ENCODE measurements at places on chromosomes 7 and 10.

- DNase-seq = no peak
These were observed 42.0 kb upstream of the PCLO start for GRCh38 chr7:83204715-83205114.

GRCh38 chr10:119342335-119342734 is 135.0 kb downstream of the GRK5 start:
- DNase-seq = no peak

GRCh38 chr10:114874827-114875411 is 53.3 kb downstream of the FHIP2A start:
- DNase-seq = peak; percentile 77

GRCh38 chr10:27687326-27687725 is 58.3 kb downstream of the MKX start:
- no peak for DNase-seq

- DNase-seq = no peak
These were observed 22.0 kb upstream of the SLC26A4 start for GRCh38 chr7:107638594-107638993.

DNA sequence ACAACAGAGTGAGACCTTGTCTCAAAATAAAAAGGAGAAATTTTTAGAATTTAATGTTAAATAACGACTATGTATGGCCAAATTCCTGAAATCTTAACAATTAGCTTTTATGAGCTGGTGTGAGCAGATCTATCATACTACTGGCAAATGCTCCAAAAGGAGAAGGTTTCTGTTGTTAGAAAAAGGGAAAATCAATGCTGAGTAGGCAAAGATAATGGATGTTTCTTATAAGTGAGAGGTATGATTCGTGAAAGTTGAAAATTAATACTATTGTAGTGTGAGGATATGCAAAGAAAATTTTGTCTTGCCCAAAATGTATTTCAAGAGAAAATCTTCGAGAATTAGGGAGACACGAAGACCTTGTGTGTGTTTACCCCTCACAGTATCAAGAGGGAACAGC is 40.8 kb upstream of the CUL1 start:
- no peak for DNase-seq

DNA sequence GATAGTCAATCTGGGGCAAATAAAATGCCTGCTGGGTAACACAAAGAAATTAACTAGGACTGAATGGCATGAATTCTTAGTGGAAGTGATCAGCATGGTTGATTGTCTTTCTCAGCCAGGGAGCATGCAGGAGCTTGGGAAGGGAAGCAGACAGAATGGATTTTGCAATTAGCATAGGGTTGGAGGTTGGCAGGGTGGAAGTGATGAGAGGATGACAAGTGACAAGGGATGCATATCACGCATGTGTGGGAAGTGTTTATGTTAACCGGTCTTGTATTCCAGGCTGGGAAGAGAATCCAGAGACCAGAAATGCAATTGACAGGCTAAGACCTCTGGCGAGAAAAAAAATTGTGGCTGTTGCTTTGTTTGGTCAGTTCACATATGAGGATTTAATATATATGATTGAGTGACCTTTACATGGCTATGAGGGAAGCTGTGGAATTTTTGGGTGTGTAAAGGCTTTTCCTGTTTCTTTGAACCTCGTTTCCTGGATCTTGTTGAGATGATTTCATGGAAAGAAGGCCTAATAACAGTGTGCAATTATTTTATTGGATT is 8.3 kb downstream of the MDFIC start:
- peak; percentile 63 for DNase-seq

GRCh38 chr10:72020914-72021809 is 57.0 kb downstream of the CHST3 start:
- DNase-seq = no peak

DNA sequence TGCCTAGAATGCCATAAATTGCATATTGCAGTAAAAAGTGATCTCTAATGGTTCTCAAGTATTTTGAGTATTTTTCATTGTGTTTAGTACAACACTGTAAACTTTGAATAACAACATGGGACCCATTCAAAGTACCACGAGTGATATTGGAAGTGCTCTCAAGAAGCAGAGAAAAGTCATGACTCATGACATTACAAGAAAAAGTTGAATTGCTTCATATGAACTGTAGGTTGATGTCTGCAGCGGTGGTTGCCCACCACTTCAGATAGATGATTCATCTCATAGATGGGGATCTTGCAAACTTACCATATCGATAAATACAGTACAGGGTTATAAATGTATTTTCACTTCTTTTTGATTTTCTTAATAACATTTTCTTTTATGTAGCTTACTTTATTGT is 33.9 kb downstream of the ENTPD1 start:
- no peak for DNase-seq

- DNase-seq = no peak
These were observed 160.0 kb downstream of the HDAC9 start for GRCh38 chr7:18655506-18655905.

- DNase-seq = no peak
These were observed 136.3 kb downstream of the SORCS1 start for GRCh38 chr10:107028236-107028635.

- DNase-seq = peak; percentile 71
These were observed 68.5 kb upstream of the NFKB2 start for GRCh38 chr10:102327002-102327401.

- DNase-seq = no peak
These were observed 28.5 kb downstream of the NRBF2 start for GRCh38 chr10:63161592-63161991.

GRCh38 chr10:27794157-27794556 is 48.5 kb upstream of the MKX start:
- peak; percentile 16 for DNase-seq

DNA sequence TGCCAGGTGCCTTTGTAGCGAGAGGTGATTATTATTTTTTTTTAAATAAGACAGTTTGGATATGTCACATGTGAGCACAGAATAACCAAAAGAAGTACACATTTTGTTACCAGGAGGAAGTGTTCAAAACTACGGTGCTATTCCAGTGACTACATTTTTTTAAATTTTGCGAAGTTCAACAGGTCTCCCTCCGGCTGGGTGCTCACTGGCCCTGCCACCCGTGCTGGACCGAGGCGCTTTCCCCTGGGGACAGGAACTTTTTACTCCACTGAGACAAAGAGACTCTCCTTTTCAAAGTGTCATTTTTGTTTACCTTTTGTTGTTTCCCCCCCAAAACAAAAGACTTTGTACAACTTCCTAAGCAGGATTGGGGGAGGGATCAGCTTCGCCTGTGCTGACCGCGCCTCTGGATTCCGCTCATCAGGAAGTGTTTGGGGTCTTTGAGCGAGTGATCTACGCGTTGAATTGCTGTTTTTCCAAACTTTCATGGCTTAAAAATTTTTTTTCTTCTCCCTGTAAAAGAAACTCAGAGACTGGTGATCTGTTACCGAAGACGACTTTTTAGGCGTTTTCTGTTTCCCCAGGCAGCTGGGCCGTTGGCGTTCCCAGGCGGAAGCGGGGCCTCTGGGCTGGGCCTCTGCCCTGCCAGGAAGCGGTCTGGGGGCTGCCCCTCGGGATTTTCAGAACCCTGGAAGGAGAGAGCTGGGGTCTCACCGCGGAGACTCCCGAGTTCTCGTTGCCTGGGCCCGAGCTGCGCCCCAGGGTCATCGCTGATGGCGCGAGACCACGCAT is 7.2 kb downstream of the EN2 start:
- DNase-seq = peak; percentile 66

DNA sequence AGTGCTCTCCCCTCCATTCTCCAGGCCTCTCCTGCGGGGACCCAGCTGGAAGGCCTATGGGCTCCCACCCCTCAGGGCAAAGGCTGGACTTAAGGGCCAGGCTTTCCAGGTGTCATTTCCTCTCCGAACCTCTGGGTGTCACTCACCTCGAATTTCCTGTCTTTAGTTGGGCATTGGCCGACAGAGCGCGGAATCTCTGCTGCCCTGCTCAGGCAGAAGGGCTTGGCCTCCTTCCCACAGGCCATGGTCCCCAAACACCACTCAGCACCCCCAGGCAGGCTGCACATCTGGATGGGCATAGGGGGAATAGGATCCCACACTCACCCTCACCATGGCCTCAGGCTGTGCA is 212.9 kb downstream of the CCSER2 start:
- peak; percentile 60 for DNase-seq

DNA sequence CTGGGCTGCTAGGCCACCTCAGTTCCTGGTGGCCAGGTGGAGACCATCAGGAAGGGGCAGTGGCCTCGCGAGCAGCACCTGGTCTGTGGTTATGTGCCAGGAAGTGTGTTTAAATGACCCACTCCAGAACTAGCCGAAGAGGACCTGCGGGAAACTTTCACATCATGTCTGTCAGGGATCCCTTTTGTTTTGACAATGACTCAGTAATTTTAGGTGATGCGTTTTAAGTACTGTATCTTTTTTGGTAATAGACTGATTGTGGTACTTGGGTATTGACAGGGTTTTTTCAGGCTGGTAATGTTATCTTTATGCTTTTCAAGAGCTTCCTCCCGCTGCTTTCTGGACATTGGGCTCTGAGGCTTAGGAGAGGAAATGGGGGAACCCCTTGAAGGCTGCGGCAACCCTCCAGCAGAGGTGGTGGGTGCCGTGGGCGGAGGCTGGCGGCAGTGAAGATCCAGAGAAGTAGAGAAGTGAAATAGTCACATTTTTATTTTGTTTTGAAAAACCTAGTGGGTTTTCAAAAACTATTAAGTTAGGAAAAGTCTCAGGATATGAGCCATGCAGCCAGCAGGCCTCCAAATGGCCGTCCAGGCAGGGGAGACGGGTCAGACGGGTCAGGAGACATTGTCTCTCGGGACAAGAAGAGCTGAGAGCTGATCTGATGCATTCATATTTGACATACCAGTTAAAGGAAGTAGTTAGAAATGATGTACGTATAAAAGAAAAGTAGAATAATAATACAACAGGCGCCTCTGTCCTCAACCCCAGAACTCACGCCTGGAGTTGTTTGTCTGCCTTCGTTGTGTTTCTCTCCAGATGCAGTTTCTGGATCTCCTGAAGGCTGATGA is 27.7 kb downstream of the PPP2R2D start:
- DNase-seq = no peak

DNA sequence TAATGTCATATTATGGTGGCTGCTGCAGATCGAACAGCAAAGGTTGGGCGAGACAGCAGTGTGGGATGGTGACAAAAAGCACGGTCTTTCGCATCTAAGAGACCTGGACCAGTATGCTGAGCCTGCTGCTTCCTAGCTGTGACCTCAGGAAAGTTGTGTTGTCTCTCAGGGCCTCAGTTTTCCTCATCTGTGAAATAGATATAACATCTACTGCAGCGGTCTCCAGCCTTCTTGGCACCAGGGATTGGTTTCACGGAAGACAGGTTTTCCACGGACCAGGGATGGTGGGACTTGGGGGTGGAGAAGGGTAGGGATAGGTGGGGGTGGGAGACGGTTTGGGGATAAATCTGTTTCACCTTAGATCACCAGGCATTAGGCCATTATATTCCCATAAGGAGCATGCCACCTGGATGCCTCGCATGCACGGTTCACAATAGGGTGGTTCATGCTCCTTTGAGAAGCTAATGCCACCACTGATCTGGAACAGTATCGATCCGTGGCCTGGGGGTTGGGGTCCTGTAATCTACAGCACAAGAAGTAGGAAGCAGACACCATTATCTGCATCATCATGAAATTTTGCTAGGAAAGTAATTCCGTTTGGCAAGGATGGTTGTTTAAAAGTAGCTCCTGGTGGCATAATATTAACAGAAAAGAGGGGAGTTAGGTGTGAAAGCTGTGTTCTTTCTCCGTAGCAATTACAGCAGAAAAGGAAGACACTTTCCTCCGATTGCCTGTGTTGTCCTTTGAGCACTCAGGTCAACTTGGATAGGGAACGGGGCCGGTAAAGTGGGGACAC is 10.8 kb downstream of the KLF6 start:
- no peak for DNase-seq

GRCh38 chr7:141324870-141325269 is 226.3 kb upstream of the AGK start:
- peak; percentile 36 for DNase-seq

GRCh38 chr7:70113536-70113935 is 515.3 kb downstream of the AUTS2 start:
- no peak for DNase-seq

GRCh38 chr10:43782814-43783213 is 134.1 kb upstream of the ZNF32 start:
- DNase-seq = no peak

DNA sequence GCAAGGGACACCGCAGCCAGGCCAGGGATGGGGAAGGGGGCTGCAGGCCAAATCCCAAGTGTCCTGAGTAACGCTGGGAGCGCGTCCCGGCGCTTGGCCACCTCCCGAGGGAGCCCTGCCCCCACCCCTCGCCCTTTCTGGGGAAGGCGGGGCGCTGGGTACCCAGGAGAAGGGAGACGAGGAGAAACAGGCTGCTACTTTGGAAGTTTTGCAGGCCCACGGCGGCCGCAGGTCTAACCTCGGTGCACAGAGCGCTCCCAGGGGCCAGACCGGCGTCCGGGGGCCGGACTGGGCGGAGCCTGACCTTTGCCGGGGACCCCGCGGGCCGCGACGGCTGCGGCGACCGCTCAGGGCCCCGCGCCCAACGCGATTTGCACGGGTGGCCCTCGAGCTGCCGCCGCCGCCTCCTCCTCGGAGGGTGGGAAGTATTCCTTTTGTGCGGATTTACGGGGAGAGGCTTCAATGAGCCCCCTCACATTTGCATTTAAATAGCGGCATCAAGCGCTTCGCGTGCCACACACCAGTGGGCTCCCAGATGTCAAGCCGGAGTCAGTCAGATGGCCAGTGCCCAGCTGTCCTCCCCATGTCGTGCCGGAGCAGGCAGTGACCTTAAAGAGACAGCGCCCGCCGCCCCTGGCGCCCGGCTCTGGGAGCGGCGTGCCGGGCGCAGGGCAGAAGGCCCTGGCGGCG is 3.0 kb upstream of the EBF3 start:
- DNase-seq = peak; percentile 76

- DNase-seq = no peak
These were observed 129.4 kb downstream of the AKR1D1 start for GRCh38 chr7:138205614-138206150.

DNA sequence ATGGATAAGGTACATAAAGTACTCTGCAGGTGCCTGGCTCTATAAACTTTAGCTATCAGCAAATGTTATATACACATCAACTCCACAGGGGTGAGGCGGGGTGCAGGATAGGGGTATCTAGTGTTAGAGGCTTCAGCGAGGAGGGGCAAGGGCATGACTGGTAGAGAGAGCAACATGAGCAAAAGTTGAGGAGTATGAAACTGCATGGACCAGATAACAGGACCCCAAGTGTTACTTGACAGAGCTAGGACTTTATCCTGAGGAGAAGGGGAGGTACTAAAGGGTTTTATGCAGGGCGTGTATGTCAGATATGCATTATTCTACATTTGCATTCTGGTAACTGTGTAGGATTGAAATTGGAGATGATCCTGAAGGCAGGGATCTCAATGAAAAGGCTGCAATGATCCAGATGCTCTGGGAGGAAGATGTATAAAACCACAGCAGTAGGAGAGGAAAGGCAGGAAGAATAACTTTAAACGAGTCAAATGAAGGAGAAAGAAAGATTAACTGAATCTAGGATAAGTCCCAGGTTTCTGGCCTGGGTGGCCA is 109.8 kb upstream of the FAM133B start:
- no peak for DNase-seq

- DNase-seq = no peak
These were observed 44.1 kb downstream of the VSTM4 start for GRCh38 chr10:49071160-49071761.

DNA sequence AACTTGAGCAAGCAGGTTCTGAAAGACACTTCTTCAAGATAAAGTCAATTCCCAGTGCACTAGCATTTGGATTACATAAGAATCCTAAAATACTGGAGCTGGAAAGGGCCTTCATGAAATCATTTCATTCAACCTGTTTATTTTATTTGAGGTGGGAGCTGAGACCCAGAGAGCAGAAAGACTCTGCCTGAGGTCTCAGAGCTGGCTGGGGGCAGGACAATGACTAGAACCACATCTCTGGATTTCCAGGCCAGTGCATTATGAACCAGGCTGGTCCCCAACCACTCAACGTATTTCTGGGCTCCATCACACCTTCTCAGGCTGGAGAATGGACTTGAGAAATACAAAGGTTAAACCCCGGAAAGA is 8.4 kb downstream of the ANXA11 start:
- DNase-seq = no peak

Data from neural progenitor cell (in vitro differentiated cells).